Lower lobe of right lung (tissue), 2 donors: ENCODE measurements at places on chromosomes 12 and 14. TPM values are rescaled to one million over a fixed set of nuclear protein-coding genes. Genes with fewer than 3 reads are reported as not detected.

DNA sequence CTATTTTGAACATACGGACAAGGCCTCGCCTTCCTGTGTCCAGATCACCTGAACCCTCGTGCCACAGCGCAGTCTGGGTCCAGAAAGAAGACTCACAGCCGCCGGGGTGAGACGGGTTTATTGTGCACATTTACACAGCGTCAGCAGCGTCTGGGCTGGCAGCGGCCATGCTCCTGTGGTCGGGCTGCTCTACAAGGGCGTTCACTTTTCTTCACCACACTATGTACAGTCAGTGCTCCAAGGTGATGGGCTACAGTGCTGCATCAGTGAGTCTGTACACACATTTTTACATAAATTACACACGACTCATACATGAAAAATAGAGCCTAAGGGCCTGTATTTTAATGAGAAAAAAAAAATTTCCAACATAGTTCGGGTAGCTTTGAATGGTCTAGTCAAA is 18.0 kb downstream of the ZFYVE21 start:
- H3K36me3 ChIP-seq = peaks cover 95% of the 10 kb centered on the region
- no peak overlapping the region for H3K4me3 ChIP-seq
- no peaks in the 10 kb centered on the region for H3K27me3 ChIP-seq
- peak; percentile 39 for DNase-seq
- peaks cover 17% of the 10 kb centered on the region for H3K4me1 ChIP-seq
- no peak overlapping the region for H3K27ac ChIP-seq

GRCh38 chr12:2492236-2492635 is 302.5 kb upstream of the FKBP4 start:
- H3K27me3 ChIP-seq = no peaks in the 10 kb centered on the region
- H3K36me3 ChIP-seq = no peaks in the 10 kb centered on the region
- H3K4me3 ChIP-seq = no peak overlapping the region
- no peak for DNase-seq
- no peak overlapping the region for H3K27ac ChIP-seq

GRCh38 chr14:81402123-81402495 is 2.0 kb upstream of the STON2 start:
- no peak for DNase-seq
- H3K27ac ChIP-seq = no peak overlapping the region
- H3K4me1 ChIP-seq = peaks cover 17% of the 10 kb centered on the region
- H3K36me3 ChIP-seq = no peaks in the 10 kb centered on the region

DNA sequence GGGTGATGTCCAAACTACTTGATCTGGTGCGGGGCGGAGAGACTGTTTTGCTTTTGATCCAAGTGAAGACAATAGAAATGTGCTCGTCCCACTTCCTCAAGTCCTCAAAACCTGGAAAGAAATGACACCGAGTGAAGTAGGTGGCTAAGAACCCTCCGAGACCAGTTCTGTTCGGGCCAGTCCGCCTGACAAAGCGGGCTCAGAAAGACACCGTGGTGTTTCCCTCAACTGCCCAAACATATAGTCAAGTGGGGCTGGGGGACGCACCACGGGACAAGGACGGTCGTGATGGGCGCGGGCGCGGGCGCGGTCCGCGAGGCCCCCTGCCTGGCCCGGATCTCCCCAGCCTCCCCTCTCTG is 1.6 kb downstream of the PHLDA1 start:
- no peaks in the 10 kb centered on the region for H3K27me3 ChIP-seq
- H3K27ac ChIP-seq = peak overlapping the region; percentile 97
- H3K36me3 ChIP-seq = no peaks in the 10 kb centered on the region
- peak overlapping the region; percentile 80 for H3K4me3 ChIP-seq
- H3K4me1 ChIP-seq = peaks cover 25% of the 10 kb centered on the region

DNA sequence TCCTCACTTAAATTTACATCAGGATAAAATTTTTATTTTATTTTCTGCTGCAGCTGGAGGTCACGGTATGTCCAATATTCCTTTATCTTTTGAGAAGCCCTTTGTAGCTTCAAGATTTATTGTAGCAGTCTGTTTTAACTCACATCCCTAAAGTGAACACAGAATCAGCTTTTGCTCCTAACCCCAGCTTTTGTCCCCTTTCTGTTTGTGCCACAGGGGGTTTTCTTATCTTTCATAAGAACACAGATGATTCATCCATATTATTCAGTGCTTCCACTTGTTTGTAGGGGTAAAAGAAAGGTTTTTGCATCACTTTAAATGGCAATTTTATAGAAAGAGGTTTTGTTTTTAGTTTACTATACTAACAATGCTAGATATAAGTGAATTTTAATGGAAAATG is 21.8 kb upstream of the PIK3C2G start:
- DNase-seq = no peak
- no peaks in the 10 kb centered on the region for H3K36me3 ChIP-seq
- H3K27me3 ChIP-seq = no peaks in the 10 kb centered on the region
- no peak overlapping the region for H3K27ac ChIP-seq
- H3K4me3 ChIP-seq = no peak overlapping the region

DNA sequence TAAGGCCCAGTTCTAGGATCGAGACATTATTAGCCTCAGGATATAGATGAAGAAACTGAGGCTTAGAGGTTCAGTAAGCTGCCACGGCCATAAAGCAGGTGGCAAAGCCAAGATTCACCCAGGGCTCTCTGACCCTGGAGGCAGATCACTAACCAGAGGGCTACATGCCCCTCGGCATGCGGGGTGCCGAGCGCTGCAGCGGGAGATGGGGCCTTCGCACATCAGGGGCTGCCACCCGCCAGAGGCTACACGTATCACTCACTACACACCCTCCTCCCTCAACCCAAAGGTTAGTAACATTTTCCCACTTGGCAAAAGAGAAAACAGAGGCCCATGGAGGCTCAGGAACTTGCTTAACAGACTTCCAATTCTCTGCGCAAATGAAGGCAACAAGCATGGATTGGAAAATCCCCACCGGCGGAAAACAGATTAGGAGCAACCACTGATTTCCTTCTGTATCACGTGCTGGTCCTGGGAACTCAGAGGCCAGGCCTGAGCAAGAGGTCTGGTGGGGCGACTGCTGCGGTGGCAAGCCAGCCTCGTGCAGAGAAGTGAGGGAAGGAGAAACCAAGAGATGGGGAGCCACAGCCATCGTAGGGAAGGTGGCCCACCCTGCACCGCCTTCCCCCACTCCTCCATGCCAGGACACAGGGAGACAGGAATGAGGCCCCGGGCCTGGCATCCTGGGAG is 6.0 kb downstream of the CCDC85C start:
- H3K27me3 ChIP-seq = no peaks in the 10 kb centered on the region
- no peak for DNase-seq
- peaks cover 93% of the 10 kb centered on the region for H3K4me1 ChIP-seq
- peak overlapping the region; percentile 0 for H3K27ac ChIP-seq
- no peaks in the 10 kb centered on the region for H3K36me3 ChIP-seq

- H3K27me3 ChIP-seq = peaks cover 95% of the 10 kb centered on the region
- H3K27ac ChIP-seq = no peak overlapping the region
- no peak overlapping the region for H3K4me3 ChIP-seq
These were observed 7.8 kb downstream of the WNT1 start for GRCh38 chr12:48985901-48986300.

DNA sequence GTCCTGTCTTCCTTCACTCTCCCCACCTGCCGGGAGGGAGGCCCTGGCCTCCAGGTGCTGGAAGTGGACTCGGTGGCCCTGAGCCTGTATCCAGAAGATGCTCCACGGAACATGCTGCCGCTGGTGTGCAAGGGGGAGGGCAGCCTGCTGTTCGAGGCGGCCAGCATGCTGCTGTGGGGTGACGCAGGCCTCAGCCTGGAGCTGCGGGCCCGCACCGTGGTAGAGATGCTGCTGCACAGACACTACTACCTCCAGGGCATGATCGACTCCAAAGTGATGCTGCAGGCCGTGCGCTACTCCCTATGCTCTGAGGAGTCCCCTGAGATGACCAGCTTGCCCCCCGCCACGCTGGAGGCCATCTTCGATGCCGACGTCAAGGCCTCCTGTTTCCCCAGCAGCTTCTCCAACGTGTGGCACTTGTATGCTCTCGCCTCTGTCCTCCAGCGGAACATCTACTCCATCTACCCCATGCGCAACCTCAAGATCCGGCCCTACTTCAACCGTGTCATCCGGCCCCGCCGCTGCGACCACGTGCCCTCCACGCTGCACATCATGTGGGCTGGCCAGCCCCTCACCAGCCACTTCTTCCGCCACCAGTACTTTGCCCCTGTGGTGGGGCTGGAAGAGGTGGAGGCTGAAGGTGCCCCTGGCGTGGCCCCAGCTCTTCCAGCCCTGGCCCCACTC is 8.8 kb downstream of the VRTN start:
- no peaks in the 10 kb centered on the region for H3K27me3 ChIP-seq
- no peak overlapping the region for H3K27ac ChIP-seq
- H3K4me1 ChIP-seq = no peaks in the 10 kb centered on the region
- no peak for DNase-seq
- no peaks in the 10 kb centered on the region for H3K36me3 ChIP-seq

- no peak for DNase-seq
- H3K36me3 ChIP-seq = peaks cover 14% of the 10 kb centered on the region
- no peak overlapping the region for H3K27ac ChIP-seq
- H3K4me3 ChIP-seq = no peak overlapping the region
- no peaks in the 10 kb centered on the region for H3K27me3 ChIP-seq
- no peaks in the 10 kb centered on the region for H3K4me1 ChIP-seq
These were observed 5.0 kb downstream of the SLC39A5 start for GRCh38 chr12:56234746-56235436.

- H3K4me1 ChIP-seq = peaks cover 88% of the 10 kb centered on the region
- peak overlapping the region; percentile 49 for H3K27ac ChIP-seq
- peaks cover 47% of the 10 kb centered on the region for H3K36me3 ChIP-seq
These were observed 6.4 kb downstream of the SSH1 start for GRCh38 chr12:108850854-108851573.

DNA sequence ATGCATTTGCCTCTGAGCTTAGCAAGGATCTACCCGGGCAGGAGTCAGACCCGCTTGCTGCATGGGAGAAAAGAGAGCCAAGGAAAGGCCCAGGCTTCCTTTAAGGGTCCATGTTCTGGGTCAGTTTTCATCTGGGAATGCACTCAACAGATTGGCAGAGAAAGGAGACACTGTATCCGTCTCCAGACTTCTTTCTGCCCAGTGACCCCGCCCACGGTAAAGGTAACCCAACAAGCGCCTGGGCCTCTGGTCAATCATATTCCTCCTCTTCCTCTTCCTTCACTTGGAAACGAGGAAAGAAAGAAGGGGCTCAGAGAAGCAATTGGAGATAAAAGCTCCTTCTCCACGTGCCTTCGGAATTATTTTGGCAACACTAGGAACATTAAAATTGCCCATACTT is 27.1 kb upstream of the TCP11L2 start:
- no peaks in the 10 kb centered on the region for H3K27me3 ChIP-seq
- no peak for DNase-seq
- no peak overlapping the region for H3K4me3 ChIP-seq
- no peaks in the 10 kb centered on the region for H3K36me3 ChIP-seq
- peaks cover 5% of the 10 kb centered on the region for H3K4me1 ChIP-seq

GRCh38 chr12:54684636-54685630 is 36.8 kb upstream of the DCD start:
- H3K4me3 ChIP-seq = no peak overlapping the region
- DNase-seq = no peak
- H3K4me1 ChIP-seq = peaks cover 11% of the 10 kb centered on the region
- H3K27me3 ChIP-seq = peaks cover 8% of the 10 kb centered on the region
- no peaks in the 10 kb centered on the region for H3K36me3 ChIP-seq

- H3K27ac ChIP-seq = peak overlapping the region; percentile 89
- H3K4me1 ChIP-seq = peaks cover 70% of the 10 kb centered on the region
- H3K4me3 ChIP-seq = no peak overlapping the region
- DNase-seq = peak; percentile 77
- no peaks in the 10 kb centered on the region for H3K27me3 ChIP-seq
These were observed 5.1 kb upstream of the TNFAIP2 start for GRCh38 chr14:103118018-103118662.

DNA sequence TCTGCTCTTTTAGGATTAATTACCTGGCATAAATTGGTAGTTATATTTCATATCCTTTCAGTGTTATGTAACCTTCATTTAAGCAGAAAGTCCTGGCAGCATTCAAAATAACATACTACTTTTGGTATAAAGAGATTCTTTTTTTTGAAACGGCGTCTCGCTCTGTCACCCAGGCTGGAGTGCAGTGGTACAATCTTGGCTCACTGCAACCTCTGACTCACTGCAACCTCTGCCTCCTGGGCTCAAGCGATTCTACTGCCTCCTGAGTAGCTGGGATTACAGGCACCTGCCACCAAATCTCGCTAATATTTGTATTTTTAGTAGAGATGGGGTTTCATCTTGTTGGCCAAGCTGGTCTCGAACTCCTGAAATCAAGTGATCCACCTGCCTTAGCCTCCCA is 9.2 kb downstream of the KTN1 start:
- H3K27me3 ChIP-seq = no peaks in the 10 kb centered on the region
- no peak overlapping the region for H3K27ac ChIP-seq
- DNase-seq = no peak
- H3K36me3 ChIP-seq = no peaks in the 10 kb centered on the region
- H3K4me3 ChIP-seq = no peak overlapping the region

- H3K4me3 ChIP-seq = no peak overlapping the region
- no peaks in the 10 kb centered on the region for H3K36me3 ChIP-seq
- no peaks in the 10 kb centered on the region for H3K27me3 ChIP-seq
- H3K27ac ChIP-seq = no peak overlapping the region
These were observed 61.6 kb upstream of the KTN1 start for GRCh38 chr14:55518391-55518790.

DNA sequence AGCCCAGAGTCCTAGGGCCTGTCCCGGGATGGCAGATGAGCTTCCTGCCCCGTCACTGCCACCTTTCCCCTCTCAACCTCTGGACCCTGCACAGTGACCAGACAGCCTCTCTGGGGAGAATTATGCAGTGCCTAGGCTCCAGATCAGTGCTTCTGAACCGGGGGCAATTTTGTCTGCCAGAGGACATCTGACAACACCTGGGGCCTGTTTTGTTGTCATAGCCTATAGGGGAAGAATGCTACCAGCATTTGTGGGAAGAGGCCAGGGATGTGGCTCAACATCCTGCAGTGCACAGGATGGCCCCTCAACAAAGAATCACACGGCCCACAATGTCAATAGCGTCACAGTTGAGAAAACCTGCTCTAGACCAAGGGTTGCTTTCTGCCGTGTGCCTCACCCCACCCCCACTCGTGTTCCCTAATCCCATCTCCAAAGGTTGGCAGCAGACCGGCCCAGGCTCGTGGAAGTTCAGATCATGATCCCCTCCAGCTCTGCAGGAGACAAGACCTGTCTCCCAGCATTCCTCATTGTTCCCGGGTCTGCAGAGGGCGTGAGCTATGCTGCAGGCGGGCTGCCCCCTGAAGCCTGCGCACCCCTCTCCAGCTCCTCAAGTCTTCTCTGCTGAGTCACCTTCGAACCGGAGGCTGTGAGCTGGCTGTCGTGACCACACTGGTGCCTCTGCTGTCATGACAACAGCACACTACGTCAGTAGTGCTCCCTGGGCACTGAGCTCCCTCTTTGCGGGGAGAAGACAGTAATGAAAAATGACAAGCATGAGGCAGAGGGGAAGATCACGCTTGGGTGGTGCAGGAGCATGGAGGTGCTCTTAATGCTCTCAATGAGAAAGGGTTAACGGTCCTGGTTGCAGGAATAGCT is 2.0 kb upstream of the GAPDH start:
- H3K36me3 ChIP-seq = peaks cover 61% of the 10 kb centered on the region
- no peak for DNase-seq
- peaks cover 44% of the 10 kb centered on the region for H3K4me1 ChIP-seq
- peak overlapping the region; percentile 94 for H3K4me3 ChIP-seq

Gene ADAMTS20
- total RNA-seq = not detected

Gene ART4
- total RNA-seq = 3.7 TPM

Gene ANG
- 29.3 TPM for total RNA-seq

Gene CBLN3
- total RNA-seq = 2.3 TPM

Gene CLEC2B
- 24.8 TPM for total RNA-seq

Gene CCDC196
- total RNA-seq = not detected

Gene OVCH1
- 3.2 TPM for total RNA-seq

Gene GNB3
- total RNA-seq = 1.0 TPM

Gene PIWIL1
- not detected for total RNA-seq

Gene RNU6-8
- total RNA-seq = not detected

Gene ACSM4
- total RNA-seq = not detected
